GM19239 (cell line): ENCODE measurements at places on chromosomes 16 and 17.

- no peak for DNase-seq
These were observed 27.7 kb upstream of the CLEC18B start for GRCh38 chr16:74448990-74449389.

GRCh38 chr17:39800540-39800939 is 62.8 kb downstream of the GRB7 start:
- DNase-seq, result peak; percentile 24

GRCh38 chr16:86156155-86156554 is 257.2 kb downstream of the IRF8 start:
- DNase-seq, result no peak

- no peak for DNase-seq
These were observed 98.7 kb downstream of the RAB11FIP4 start for GRCh38 chr17:31490019-31490650.

DNA sequence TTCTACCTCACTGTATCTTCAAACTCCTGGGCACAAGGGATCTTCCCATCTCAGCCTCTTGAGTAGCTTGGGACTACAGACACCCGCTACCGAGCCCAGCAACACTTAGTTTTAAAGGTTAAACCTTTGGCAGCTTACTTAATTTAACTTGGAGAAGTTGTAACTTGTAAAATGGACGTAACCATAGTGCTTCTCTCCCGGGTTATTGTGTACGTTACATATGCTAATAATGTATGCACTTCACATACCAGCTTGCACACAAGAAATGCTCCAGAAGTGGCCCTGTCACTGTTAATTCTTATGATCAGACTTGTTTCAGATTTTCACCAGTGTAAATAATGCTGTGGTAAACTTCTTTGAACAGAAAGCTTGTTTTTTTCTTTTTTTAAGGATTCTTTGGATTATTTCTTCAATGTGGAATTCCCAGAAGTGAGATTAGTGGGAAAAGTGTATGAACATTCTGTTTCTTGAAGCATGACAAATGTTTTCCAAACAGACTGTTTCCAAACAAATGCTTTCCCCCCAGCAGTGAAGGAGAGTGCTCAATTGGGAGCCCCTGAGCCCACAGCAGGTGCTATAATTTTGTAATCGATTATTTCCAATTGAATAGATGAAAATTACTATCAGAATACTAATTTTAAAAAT is 61.5 kb downstream of the EPN2 start:
- no peak for DNase-seq

- no peak for DNase-seq
These were observed 19.4 kb downstream of the CIAPIN1 start for GRCh38 chr16:57427824-57428223.

GRCh38 chr16:23974223-23974622 is 138.4 kb downstream of the PRKCB start:
- DNase-seq, result no peak

DNA sequence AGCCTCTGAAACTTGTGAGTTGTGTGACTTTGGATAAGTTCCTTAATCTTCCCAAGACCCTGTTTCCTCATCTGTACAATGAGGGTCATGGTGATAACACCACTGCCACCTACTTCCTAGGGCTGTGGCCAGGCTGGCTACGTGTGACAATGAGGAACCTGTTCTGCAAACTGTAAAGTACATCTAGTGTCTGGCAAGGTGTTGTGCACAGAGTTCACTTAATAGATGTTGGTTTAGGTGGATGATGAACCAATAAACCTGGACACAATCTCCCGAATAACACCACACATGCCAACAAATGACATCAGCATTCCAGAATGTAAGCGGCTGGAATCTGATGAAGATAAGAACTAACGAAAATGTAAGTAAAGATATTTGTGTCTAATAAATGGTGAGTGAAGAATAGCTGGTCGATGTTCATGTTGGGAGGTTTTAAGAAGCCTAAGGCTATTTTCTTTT is 82.3 kb downstream of the MARCHF10 start:
- no peak for DNase-seq

- no peak for DNase-seq
These were observed 2.8 kb downstream of the CNEP1R1 start for GRCh38 chr16:50027829-50028228.

DNA sequence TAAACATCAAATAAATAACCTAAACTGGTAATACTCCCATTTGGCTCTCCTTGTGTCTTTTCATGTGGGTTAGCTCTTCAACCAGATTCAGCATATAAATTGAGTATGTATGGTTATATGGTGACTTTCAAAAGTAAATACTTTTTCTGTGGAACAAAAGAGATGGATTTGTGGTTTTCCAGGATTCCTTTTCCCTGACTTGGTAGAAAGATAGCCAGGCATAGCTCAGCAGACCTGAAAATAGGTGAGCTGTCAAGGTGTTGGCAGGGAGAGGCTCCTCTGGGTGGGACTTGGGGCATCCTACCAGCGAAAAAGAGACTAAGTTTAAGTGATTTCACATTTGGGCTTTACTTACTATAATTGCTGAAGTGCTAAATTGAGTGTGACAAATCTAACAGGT is 80.3 kb downstream of the FTO start:
- no peak for DNase-seq

GRCh38 chr16:8727131-8727806 is 52.9 kb downstream of the ABAT start:
- no peak for DNase-seq

DNA sequence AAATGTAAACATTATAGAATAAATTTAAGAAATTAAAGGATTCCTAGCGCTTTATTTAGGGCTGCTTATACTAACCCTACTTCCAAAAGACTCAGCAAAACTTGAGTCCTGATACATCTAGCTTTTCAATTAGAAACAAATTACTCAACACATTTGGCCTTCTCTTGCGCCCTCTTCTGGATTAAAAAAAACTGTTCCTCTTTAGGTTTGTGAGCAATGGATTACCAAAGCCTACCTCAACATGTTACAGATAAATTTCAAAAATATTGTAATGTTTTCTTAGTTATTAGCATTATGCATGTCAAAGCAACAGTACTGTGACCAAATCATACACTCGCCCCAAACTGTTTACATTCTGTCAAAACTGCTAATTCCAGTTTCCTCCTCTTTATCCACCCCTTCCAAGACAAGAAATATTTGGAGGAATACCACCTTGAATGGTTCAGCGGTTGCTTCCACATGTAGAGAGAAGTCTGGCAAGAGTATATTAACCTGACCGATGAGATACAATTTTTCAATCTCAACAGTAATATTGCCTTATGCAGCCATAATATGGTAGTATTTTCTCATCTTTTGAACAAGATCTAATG is 2.7 kb downstream of the NUFIP2 start:
- DNase-seq, result peak; percentile 40

- DNase-seq, result no peak
These were observed 12.5 kb downstream of the SLC16A3 start for GRCh38 chr17:82241183-82241925.

DNA sequence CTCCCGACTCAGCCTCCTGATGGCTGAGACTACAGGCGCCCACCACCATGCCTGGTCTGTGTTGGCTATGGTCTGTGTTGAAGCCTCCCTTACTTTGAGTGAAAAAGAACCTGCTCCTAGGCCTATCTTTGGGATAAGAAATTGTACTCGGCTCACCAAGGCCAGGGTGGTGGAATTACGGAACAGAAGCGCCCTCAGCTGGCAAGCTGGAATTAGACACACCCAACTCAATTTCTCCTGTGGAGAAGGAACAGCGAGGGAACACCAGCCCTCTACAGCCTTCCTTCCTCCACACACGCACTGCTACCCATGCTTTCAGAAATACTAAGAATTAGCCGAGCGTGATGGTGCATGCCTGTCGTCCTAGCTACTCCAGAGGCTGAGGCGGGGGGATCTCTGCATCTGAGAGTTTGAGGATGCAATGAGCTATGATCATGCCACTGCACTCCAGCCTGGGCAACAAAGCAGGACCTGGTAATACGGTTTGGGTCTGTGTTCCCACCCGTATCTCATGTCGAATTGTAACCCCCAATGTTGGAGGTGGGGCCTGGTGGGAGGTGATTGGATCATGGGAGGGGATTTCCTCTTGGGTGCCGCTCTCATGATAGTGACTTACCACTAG is 40.1 kb upstream of the RBBP6 start:
- DNase-seq, result no peak

- no peak for DNase-seq
These were observed 5.1 kb downstream of the PHF12 start for GRCh38 chr17:28946239-28946638.

DNA sequence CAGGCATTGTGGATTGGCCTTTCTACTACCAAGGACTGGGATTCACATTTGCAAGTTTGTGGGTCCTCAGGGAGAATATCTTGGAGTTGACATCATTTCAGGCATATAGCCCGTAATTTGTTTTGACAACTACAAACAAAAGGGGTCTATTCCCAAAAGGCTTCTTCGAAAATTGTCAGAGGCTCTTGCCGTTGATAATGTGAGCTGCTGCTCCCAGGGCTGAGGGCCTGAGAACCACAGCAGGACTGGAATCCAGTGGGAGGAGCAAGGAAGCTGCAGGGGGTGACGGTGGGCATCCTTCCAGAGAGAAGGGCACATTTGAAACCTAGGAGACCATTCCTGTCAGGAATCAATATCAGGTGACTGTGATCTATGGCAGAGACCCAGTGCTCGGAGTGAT is 761.6 kb upstream of the RBFOX1 start:
- no peak for DNase-seq

DNA sequence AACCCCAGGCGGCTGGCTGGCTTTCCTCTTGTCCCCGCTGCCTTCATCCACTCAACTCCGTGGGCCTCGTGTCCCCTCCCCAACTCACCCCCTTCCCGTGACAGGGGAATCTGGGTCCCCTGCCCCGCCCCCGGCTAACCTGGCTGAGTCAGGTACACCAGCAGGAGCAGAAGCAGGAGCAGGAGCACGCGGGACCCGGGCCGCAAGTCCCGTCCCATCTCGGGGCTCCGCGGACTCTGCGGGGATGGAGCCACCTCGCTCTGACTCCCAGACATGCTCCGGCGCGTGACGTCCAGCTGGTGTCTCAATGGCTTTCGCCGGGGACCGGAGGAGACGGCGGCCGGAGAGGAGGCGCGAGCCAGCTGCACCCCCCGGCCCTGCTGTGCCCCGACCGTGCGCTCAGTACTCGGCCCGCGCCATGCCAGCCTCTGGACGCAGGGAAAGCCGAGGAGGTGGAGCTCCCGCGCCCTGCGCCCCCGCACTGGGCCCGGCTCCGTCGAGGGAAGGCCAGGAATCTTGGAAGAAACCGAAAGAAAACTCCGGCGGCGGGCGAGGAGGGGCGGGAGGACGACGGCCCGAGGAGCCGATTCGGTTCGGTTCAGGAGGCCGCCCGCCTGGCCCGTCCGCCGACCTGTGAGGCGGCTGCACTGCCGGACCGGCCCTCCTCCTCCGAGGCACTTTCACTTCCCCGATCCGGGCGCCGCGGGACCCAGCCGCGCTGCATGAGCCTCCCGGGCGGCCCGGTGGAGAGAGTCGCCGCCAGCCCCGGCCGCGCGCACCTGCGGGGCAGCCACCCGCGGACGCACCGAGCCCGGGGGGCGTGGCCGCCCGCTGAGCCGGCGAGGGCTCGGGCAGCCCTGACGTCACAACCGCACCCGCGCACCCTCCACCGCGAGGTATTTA is at the start of the genes CXCL16 and ZMYND15:
CXCL16 (minus strand) TSS at position 807 of the 903 bp plus-strand sequence; CDS start at position 218, 589 bp downstream.
ZMYND15 (plus strand) TSS at position 712 of the 903 bp plus-strand sequence. CDS start 716 bp downstream, outside the sequence.
- DNase-seq, result peak; percentile 73

GRCh38 chr17:51703361-51704341 is 443.3 kb downstream of the UTP18 start:
- DNase-seq, result no peak

GRCh38 chr17:63516910-63517824 is 6.0 kb upstream of the KCNH6 start:
- DNase-seq, result no peak

GRCh38 chr17:76924345-76925342 is 56.4 kb downstream of the MGAT5B start:
- no peak for DNase-seq

GRCh38 chr17:65208717-65209116 is 71.5 kb downstream of the RGS9 start:
- DNase-seq, result no peak

DNA sequence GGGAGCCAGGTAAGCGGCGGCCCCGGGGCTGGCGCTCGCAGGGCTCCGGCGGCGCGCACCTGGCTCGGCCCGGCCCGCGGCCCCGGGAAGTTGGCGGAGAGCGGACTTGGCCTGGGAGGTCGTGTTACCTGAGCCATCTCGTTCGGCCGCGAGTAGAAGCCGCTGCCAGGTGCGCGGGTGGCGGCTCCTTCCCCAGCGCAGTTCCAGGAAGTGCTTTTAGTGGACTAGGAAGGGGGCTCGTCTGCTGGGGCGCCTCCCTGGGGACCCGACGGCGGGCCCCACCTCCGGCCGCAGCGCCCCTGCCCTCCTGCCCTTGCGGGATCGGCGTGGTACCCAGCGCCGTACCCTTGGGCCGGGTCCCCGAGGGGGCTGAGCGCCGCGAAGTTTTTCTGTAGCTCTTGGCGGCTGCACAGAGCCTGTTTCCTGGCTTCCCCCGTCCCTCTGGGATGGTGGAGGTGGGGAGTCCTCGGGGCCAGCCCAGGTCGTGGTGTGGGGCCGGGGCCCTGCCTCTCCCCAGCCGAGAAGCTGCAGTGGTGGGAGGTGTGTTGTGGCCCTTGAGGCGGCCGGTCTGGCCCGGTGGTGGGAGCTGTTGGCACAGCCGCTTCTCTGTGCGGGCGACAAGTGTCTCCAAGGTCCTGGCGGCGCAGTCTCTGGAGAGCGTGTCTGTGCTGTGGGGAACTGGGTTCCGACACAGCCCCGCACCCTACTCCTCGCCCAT is 96.9 kb downstream of the RAB11FIP4 start:
- no peak for DNase-seq

DNA sequence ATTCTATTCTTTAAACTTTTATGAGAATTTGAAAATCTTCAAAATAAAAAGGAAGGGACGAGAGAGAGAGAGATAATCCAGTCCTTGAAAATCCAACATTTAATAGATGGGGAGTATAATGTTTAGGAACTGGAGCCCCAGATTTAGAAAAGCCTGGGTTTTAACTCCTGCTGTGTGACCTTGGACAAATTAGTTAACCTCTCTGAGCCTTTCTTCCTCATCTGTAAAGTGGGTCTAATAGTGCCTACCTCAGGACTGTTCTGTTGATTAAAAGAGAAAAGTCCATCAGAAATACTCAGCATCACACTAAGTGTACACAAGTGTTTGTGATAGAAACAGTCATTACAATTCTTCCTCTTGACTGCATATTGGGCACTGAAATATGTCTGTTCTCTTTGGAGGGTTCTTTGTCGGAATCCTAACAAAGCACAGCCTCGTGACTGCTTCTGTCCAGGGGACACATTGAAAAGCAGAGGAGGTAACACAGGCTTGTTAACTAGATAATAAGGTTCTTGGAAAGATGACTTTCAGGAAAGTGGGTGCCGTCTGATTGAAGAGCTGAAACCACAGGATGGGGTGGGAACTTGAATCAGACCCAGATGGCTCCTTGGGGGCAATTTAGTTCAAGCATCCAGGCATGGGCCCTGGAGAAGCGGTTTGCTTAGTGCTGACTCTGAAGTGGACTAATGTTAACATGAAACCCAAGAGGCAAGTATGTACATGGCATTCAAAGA is 128.2 kb downstream of the CLEC16A start:
- no peak for DNase-seq

DNA sequence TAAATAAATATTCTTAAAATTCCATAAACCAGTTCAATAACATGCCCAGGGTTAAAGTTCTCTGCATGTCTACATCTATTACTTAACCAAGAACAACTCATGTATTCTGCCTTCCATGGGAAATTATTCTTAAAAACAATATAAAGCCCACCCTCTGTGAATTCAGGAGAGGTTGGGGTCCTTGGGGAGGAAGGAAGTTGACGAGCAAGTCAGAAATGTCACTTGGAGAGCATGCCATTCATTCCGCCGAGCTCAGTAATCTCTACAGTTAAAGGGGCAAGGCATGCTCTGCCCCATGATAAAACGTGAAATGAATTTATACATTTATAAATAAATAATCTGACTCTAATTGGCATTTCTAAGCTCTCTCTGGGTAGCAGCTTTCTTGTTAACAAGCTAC is 405.1 kb downstream of the TOX3 start:
- DNase-seq, result no peak
